ENCODE measurements at places on chromosomes 5 and 9.

DNA sequence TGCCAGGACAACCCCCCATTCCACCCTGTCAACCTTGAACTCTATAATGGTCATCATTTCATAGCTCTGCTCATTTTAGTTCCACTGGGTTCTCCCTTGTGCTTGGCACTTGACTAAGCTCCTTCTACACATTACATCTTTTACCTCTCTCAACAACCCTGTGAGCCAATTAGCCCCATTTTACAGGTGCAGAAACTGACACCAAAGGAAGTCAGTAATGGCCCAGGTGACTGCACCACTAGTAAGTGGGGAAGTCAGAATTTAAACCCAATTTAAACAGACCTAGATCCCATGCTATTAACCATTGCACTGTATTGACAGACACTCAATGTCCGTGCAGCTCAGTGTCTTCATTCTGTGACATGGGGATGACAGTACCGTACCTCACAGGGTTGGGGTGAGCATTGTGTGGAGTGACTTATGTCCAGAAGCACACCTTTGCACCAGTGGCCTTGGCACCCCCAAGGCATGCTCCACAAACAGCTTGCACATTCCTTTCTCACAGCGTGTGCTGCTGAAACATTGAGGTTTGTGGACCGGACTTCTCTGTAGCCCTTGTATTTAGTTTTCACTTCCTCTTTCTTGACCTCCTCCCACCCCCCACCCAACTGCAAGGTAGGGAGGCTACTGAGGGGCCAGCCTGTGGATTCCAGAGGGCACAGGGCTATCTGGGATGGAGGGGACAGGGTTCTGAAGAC is 23.1 kb downstream of the IRF1 start:
- no peak for DNase-seq

DNA sequence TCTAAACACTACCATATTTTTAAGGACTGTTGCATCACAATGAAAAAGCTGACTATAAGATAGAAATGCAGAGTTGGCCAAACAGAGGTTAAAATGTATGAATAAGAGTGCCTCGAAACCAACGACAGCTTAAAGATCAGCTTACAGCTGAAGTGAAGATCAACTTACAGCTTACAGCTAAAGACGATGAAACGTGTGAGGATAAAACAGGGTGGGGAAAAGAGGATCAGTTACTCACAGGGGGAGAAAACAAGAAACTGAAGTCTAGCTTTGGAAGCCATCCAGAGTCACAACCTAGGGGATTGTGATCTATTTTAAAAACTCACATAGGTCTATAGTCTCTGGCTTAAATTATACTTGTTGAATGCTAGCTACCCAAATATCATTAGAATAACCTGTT is 220.0 kb downstream of the SNCAIP start:
- DNase-seq = no peak

- no peak for DNase-seq
Observed at GRCh38 chr5:44331471-44332050, 57.7 kb downstream of the FGF10 start.

GRCh38 chr5:105167092-105167491 is 1604.5 kb upstream of the NUDT12 start:
- DNase-seq = no peak

DNA sequence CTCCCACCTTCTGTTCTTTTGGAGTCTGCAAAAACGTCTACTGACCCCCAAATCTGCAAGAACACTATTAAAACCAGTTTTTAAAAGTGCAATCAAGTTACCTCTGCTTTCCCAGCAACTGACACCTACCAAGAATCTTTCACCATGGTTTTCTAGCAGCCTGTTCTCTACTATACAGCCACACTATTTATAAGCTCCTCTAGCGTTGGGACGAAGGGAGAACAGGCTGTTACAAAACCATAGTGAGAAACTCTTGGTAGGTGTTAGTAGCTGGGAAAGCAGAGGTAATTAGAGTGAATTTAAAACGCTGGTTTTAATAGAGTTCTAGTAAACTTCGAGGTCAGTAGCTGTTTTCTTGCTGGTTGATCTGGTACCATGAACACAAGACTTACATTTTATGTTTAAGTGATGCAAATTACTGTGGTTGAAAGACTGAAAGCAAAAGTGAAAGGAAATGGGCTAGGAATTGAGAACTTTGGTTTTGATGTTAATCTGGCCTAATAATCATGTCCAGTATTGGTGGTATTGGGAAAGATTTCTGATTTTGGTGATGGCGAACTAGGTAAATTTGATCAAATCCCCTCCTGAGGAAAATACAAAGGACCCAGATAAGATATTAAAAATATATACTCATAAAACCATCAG is 5.3 kb downstream of the MROH2B start:
- no peak for DNase-seq

GRCh38 chr5:169970911-169971765 is 9.2 kb downstream of the INSYN2B start:
- DNase-seq = no peak

- DNase-seq = no peak
Observed at GRCh38 chr5:1952021-1952420, 69.3 kb upstream of the IRX4 start.

- no peak for DNase-seq
Observed at GRCh38 chr5:52392321-52392720, 395.4 kb upstream of the ITGA1 start.

- DNase-seq = no peak
Observed at GRCh38 chr5:110790673-110791072, 51.9 kb downstream of the SLC25A46 start.

DNA sequence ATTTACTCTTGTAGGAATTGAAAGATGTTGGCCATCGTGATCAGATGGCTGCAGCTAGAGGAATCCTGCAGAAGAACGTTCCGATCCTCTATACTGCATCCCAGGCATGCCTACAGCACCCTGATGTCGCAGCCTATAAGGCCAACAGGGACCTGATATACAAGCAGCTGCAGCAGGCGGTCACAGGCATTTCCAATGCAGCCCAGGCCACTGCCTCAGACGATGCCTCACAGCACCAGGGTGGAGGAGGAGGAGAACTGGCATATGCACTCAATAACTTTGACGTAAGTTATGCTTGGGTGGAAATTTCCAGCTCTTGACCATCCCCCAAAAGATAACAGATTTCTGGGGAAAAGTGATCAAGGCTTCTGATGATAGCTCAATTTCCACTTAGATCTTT is 50.6 kb downstream of the LRRTM2 start:
- DNase-seq = no peak

- no peak for DNase-seq
Observed at GRCh38 chr5:71786337-71787055, 67.4 kb downstream of the CARTPT start.

DNA sequence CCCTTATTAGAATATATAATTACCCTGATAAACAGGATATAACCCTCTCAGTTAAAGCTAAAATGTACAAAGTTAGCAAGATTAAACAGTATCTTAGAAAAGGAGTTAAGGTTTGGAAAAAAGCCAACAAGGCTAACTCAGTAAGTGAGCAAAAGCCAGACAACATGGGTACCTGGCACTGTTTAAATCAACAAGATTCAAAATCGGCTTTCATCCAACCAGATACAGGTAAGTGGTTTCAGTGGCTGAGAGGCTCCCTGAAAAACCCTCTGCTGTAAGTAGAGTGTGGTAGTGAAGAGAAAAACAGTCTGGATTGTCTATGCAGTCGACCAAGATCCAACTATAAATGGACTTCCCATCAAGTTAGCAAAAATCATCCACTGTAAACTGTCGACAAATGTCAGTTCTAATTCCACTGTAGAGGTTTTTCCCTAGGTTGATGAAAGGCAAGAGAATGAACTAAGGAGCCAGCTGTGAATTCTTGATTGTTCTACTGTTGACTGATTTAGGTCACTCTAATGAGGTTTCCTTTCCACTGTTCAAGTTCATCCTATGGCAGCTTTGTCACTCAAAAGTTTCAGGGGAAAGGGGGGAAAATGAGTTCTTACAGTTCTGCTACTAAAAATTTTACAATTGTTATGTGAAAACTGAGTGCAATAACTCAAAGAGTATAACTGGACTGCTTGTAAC is 27.3 kb downstream of the ETF1 start:
- DNase-seq = no peak

GRCh38 chr9:76561900-76562299 is 102.9 kb downstream of the GCNT1 start:
- DNase-seq = no peak

DNA sequence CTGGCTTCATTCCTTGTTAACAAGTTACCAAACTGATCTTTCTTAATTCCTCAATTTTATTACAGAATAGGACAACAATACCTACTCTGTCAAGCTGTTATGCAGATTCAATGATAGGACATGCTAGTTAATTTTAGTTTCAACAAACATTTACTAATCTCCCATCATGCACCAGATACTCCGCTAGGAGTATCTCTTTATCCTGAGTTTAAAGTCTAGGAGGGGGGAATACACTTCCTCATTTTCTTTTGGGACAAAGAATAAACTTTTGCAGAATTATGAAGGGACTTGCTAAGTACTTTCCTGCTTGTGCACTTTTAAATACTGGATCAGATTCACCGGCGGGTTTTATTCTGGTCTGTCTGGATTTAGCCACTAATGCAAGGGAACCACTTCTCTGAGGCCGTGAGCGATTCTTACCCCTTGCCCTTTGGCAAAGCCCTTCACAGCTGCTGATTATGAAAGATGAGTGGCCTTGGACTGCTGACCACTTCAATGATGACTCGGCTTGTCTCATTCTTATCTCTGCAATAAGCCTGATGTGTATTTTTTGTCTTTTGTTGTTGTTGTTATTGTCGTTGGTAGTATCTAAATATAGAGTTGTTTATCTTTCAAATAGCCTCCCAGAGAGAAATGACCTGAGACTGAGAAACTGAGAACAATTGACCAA is 73.9 kb downstream of the RMI1 start:
- no peak for DNase-seq

- no peak for DNase-seq
Observed at GRCh38 chr5:135353952-135354721, 44.9 kb downstream of the MACROH2A1 start.

GRCh38 chr9:84742261-84742660 is 72.7 kb downstream of the NTRK2 start:
- DNase-seq = no peak

DNA sequence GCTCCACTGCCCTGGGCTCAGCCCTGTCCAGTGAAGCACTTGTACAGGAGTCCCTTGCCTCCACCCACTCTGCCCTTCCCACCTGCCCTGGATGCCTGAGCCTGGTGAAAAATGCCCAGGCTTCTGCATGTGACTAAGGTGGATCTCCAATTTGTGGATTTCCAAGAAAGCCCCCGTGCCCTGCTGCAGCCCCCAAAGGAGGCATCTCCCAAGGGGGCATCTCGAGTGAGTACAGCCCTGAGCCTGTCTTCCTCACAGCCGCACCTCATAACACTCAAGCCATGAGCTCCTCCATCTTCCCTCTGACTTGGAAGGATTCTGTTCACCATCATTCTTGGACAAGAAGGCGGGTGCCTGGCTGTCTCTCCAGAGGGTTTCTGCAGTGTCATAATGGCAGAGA is 158.0 kb upstream of the PPP1R26 start:
- no peak for DNase-seq

DNA sequence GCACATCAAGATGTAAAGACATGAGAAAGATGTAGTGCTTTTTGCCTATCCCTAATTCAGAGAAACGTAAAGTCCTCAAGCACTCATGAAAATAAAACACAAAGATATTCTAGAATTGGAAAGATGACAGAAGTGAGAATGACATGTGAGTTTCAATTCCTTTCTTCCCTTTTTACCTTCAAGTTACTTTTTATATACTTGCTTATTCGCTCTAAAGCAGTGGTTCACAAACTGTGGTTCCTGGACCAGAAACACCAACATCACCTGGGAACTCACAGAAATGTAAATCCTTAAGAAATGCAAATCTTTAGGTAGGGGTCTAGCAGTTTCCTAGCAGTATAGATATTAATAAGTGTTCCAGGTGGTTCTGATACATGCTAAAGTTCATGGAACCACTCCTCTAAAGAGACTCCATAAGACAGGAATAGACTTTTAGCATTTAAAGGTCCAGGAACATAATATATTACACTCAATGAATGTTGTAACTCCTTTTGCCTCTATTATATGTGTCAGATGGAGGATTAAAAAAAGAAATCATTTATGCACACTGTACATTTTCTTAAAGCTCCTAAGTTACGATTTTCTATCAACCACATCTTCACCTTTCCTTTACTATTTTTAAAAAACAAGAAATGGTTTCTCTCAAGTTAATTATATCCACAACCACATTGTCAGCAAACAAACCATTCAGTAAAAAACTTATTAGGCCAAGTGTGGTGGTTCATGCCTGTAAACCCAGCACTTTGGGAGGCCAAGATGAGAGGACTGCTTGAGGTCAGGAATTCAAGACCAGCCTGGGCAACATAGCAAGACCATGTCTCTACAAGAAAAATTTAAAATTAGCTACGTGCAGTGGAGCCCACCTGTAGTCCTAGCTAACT is 39.9 kb downstream of the ERP44 start:
- DNase-seq = no peak

GRCh38 chr5:114207615-114208014 is 154.3 kb upstream of the KCNN2 start:
- DNase-seq = no peak

- DNase-seq = no peak
Observed at GRCh38 chr9:35696520-35697215, 6.9 kb upstream of the TPM2 start.

- DNase-seq = no peak
Observed at GRCh38 chr9:124377551-124378406, 37.5 kb downstream of the PSMB7 start.

DNA sequence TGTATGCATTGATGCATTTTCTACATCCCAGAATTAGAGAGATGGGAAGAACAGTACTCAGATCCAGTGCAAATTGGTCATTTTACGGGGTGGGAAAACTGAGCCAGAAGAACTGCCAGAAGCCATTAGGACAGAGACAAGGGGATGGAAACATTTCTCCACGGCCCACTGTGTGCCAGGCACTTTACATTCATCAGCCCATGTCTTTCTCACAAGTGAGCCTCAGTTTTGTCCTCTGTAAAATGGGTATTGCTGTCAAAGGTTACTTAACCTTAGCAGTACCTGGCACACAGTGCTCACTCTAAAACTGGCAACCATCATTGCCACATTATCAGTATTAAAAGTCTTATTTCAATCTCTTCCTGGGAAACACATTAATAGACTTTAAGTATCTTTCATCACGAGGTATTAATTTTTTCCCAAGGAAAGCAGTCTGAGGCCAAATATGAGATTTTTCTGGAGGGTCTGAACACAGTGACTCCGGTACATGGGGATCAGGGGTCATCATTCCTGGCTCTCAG is 5.2 kb downstream of the DUSP1 start:
- no peak for DNase-seq

- no peak for DNase-seq
Observed at GRCh38 chr5:149317281-149318048, 27.8 kb upstream of the GRPEL2 start.

GRCh38 chr5:74199005-74199404 is 441.5 kb downstream of the ENC1 start:
- DNase-seq = no peak

DNA sequence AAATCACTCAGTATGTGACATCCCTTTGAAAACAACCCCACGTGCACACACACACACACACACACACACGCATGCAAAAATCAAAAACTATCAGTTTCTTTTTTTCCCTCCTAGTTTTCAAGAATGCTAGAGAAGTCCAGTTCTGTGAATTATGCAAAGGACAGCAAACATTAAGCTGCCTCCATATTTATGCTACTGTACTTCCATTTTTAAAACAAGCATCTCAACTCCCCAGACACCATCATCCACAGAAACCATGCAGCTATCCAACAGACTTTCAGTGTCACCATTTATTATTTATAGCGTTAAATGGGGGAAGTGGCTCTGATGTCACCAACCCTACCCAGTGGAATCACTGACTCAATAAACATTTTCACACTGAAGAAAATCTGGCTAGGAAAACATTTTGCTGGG is 1.6 kb downstream of the FBXW11 start:
- DNase-seq = no peak
